NCI-H1694 (cell line): ENCODE measurements at places on chromosomes 4 and X.

GRCh38 chrX:108117988-108118387 lies 26.4 kb downstream of the ATG4A start:
- no peak for DNase-seq

- DNase-seq: no peak
Measured at GRCh38 chrX:34053931-34054330, 78.2 kb downstream of the FAM47A start.

DNA sequence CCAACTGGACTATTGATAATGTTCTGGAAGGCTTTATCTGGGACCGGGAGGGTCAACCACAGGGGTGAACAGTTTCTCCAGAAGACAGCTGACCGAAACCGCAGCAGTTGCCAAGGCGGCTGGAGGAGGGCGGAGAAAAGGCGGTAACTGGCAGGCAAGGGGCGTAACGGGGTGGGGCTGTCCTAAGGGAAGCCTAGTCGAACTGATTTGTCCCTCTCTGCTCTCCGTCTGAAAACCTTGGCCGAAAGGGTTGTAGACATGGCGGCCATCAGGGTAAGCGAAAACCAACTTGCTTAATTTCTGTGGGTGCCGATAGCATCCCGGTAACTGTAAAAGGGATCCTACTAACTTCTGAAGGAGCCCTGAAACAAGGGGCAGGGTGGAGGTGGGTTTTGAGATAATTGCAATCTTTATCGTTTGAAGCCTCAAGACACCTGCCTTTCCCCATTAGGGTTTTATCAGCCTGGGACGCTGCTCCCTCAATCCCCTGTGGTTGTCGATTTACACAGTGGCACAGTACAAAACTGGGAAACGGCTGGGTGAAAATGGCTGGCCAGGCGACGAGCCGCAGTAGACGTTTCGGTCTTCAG lies at the start of gene APOOL:
TSS of gene APOOL (plus strand) at position 223 of the 590 bp plus-strand sequence. CDS start at position 259, 36 bp downstream.
- peak; percentile 88 for DNase-seq

DNA sequence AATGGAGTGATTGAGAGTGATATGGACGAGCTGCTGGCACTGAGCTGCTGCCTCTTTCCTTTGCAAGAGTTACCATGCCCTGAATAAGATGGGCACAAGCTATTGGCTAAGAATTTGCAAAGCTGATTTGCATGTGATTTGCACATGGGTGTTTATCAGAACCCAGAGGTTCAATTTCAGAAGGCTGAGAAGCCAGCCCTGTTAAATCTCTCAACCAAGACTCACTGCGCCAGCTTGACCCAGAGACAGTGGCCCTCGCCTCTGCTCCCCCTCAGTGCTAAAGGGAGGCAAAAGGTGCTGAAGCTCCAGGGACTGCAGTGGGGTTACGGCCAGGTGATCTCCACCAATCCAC lies 701 bp downstream of the ARHGAP4 start:
- DNase-seq: no peak

DNA sequence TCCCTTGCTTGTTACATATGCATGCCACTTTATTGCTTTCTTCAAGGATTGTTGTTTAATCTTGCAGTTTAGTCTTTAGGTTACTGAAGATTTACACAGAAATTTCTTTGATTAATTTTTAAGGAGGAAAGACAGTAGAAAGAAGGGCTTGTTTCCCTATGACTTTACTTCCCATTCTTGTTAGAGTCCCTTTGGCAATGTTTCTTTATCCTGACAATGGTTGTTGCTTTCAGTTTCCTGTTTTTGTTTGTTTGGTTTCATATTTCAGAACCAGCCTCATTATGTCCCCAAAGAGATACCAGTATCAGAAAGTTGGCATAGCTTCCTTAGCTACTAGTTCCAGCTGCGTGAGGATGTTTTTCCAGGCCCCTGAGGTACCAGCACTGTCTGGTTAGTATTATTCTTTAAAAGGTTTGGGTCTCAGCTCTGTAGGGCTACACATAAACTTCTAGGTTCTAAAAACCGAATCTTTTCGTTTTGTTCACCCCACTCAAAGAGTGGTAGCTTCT lies 61.3 kb upstream of the UNC5C start:
- DNase-seq: no peak

DNA sequence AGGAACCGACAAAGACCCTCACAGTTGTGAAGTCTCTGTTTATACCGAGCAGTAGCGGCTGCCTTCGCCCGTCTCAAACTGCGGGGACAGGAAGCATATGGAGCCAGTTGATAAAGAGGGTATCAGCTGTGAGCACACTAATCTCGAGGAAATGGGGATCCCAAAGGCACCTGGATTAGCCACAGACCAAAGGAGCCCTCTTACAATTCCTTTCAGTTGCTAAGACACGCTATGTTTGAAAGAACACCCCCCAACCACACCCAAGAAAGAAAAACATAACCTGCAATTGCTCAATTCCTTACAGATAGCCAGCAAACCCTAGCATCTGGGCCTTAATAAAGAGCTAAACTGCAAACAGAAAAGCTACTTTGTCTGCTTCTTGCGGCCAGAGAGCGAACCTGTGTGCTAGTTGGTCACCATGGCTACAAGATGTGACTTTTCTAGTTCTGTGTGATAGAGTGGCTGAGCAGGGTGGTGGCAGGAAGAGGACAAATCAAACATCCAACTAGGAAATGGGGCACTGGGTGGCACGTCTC lies 23.3 kb upstream of the CHRNA9 start:
- DNase-seq: no peak

DNA sequence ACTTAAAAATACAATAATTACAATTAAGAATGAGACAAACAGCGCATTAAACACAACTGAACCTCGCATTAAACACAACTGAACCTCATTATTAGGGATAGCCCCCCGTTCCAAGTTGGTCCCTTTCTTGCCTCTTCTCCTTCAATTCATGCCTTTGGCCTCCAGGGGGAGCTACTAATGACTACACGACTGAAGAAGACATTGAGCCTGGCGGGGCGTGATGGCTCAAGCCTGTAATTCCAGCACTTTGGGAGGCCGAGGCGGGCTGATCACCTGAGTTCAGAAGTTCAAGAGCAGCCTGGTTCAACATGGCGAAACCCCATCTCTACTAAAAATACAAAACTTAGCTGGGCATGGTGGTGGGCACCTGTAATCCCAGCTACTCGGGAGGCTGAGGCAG lies 56.4 kb upstream of the NWD2 start:
- DNase-seq: no peak

DNA sequence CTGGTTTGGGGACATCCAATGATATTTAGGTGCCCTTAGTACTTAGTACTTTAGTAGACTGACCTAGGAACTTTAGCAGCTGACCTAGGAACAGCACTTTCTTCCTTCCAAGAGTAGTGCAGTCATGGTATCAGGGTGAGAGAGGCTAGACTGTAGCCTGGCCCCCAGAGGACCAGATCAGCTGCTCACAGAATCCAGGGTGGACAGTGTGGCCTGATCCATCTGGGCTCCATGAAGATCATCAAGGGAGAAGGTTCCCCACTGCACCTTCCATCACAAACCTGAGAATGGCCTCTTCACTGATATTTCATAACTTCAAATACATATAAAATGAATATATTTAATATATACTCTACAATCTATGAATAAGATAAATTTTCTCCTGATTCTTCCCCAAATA lies 59.0 kb upstream of the TLR3 start:
- DNase-seq: no peak

DNA sequence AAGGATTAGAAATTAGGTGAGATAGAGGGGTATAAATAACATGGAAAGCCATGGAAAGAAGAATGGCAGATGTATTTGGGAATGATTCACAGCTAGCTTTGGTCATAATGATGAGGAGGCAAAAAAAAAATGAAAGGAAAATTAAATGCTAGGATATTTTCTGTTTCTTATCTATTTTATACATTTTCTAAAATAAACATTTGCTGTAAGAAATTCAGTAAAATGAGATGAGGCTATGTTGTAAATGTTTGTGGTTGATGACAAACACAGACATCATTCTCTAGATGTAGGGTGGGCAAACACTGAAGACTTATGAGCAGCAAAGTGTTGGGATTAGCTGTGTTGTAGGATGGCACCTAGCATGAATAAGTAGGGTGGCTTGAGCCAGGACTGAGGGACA lies 407.1 kb downstream of the IL15 start:
- DNase-seq: no peak

DNA sequence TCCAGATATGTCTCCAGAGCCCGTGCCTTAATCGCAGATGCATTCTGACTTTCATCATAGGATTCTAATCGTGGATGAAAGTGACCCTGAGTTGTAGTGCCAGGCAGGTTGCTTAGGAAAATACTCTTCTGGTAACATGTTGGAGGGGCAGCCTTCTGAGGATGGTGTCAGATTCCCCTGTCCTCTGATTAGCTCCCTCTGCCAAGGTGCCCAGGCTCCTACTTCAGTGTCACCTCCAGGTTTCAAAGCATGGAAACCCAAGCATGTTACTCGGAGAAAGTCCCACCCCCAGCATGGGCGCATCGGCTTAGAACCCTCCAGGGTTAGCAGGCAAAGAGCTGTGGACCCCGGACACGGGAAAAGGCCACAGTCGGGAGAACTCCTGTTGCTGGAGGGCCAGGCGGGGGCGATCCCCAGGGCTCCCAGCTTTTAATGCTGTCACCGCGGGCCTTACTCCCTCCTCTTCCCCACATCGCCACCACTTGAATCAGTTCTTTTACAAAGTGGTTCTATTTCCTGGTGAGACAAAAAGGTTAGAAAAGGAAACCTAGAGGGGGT lies 44.5 kb downstream of the TRIM2 start:
- DNase-seq: no peak

GRCh38 chrX:47634871-47635575 lies 5.3 kb upstream of the CFP start:
- no peak for DNase-seq

- DNase-seq: no peak
Measured at GRCh38 chr4:183499801-183500200, 5.1 kb upstream of the ING2 start.

DNA sequence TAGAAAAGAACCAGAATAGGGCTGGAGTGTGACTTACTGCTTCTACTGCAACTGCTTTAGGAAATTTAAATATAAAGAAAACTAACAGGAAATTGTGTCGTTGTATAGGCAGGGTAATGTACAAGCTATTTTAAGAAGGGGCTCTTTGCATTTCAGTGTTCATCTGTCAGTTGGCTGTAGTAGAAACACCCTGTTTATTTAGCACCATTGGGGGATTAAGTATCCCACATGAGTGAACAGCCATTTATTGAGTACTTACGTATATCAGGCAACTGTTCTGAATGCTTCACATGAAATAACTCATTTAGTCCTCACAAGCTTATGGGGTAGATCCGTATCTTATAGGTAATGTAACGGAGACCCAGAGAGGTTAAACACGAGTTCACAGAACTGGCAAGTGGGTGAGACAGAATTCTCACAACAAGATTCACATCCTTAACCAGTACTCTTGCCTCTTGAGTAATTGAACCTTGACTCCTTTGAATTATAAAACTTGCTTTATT lies 23.9 kb downstream of the STIM2 start:
- DNase-seq: no peak

GRCh38 chrX:38954520-38954919 lies 153.3 kb downstream of the MID1IP1 start:
- DNase-seq: no peak

GRCh38 chrX:133586443-133586842 lies 171.2 kb upstream of the GPC4 start:
- DNase-seq: no peak

GRCh38 chr4:139282065-139282720 lies 2.2 kb upstream of the MGARP start:
- no peak for DNase-seq

GRCh38 chr4:158462611-158463010 lies 59.1 kb upstream of the RXFP1 start:
- no peak for DNase-seq

DNA sequence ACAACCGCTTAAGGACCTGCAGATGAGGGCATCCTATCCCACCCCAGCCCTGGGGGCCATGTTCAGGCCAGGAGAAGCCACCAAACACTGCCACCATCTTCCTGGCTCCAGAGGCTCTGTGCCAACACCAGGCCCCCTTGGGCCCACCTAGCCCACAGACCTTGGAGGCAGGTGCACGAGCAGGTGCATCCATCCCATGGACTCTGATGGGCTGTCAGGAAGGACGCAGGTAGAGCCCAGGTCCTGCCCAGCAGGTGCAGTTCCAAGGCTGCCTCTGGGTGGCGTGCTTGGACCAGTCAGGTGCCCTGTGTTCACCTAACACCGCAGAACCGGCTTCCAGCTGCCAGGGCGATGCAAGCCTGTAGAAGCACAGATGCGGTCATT lies 22.8 kb upstream of the PDE6B start:
- peak; percentile 23 for DNase-seq

GRCh38 chrX:135544338-135544948 lies 24.0 kb downstream of the INTS6L start:
- DNase-seq: no peak

- DNase-seq: no peak
Measured at GRCh38 chr4:4423706-4424498, 37.0 kb downstream of the NSG1 start.

DNA sequence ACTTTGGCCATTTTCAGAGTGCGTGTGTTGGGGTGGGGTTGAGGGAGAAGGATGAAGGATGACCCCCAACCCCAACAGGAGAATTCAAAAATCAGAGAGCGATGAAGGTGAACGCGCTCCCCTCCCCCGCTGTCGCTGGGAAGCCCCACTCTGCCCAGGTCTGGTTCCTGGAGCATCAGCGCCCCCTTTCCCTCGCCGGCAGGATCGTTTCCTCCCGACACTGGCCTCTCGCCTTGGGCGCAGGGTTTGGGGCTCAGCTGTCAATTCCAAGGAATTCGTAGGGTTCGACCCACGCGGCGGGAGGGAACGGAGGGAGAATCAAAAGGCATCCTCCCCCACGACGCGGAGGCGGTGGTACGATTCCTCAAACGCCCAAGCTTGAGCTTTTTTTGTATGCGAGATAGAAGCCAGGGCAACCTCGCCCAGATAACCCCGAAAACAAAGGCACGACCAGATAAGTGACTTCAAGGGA lies 1.0 kb upstream of the PDGFRA start:
- peak; percentile 14 for DNase-seq

DNA sequence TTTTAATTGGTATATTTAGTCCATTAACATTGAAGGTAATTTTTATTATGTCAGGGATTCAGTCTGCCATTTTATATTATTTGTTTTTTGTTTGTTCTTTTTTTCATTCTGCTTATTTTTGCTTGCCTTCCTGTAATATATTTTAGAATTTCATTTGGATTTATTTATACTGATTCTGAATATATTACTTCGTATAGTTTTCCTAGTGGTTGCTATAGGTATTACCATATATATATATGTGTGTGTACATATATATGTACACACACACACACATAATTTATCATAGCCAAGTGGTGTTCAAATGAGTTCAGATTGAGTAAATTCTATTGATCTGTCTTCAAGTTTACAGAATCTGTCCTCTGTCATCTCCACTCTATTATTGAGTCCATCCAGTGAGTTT lies 11.2 kb downstream of the CITED1 start:
- DNase-seq: no peak

- no peak for DNase-seq
Measured at GRCh38 chrX:23820235-23820782, 37.3 kb downstream of the SAT1 start.
